ENCODE measurements at places on chromosomes 7 and 10.

- no peaks in the 10 kb centered on the region for H3K36me3 ChIP-seq
- H3K27ac ChIP-seq: no peak overlapping the region
- no peak for DNase-seq
- H3K4me3 ChIP-seq: no peak overlapping the region
Measured at GRCh38 chr7:127532736-127533135, 52.7 kb downstream of the GCC1 start.

GRCh38 chr7:146772601-146773000 is 656.0 kb downstream of the CNTNAP2 start:
- H3K4me3 ChIP-seq: no peak overlapping the region
- no peak overlapping the region for H3K27ac ChIP-seq
- H3K36me3 ChIP-seq: no peaks in the 10 kb centered on the region
- no peak for DNase-seq

- DNase-seq: peak; percentile 47
- H3K27ac ChIP-seq: peak overlapping the region; percentile 46
- H3K36me3 ChIP-seq: peaks cover 67% of the 10 kb centered on the region
- H3K4me1 ChIP-seq: peaks cover 17% of the 10 kb centered on the region
- no peaks in the 10 kb centered on the region for H3K27me3 ChIP-seq
- no peak overlapping the region for H3K4me3 ChIP-seq
Measured at GRCh38 chr7:50595491-50596102, 30.4 kb upstream of the DDC start.

- H3K4me3 ChIP-seq: no peak overlapping the region
- H3K27ac ChIP-seq: no peak overlapping the region
- H3K27me3 ChIP-seq: no peaks in the 10 kb centered on the region
- no peak for DNase-seq
- no peaks in the 10 kb centered on the region for H3K36me3 ChIP-seq
- no peaks in the 10 kb centered on the region for H3K4me1 ChIP-seq
Measured at GRCh38 chr7:133963629-133964028, 163.5 kb upstream of the LRGUK start.
